ENCODE measurements at places on chromosomes 3 and 15.

- no peak for DNase-seq
These were observed 203.8 kb downstream of the TCF12 start for GRCh38 chr15:57122080-57122840.

DNA sequence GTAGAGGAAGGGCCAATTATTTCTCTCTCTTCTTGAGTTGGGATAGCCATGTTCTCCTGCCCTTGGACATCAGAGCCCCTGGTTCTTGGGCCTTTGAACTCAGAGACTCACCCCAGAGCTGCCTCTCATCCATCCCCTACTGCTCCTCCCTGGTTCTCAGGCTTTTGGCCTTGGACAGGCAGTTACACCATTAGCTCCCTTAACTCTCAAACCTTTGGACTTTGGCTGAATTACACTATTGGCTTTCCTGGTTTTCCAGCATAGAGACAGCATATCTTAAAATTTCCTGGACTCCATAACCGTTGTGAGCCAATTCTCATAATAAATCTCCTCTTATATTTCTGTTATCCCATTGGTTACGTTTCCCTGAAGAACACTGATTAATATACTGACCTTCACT, 63.7 kb upstream of the CHL1 start:
- no peak for DNase-seq

DNA sequence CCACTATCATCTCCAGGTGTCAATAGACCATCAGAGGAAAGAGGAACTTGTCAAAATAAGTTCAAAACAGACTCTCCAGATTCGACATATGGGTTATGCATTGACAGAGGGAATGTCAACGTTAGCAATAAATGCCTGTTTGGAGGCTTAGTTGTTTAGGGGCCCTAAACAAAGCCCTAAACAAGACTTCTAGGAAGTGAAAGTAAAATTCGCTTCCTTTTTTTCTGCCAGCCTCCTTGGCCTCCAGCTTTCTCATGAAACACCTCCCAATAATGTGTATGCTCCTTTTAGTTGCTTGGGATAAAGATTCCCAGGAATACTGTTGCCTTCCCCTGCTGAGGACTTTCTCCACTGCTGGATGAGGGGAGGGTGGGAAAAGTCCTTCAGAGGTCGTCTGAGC, 70.9 kb upstream of the ARNT2 start:
- DNase-seq = no peak

DNA sequence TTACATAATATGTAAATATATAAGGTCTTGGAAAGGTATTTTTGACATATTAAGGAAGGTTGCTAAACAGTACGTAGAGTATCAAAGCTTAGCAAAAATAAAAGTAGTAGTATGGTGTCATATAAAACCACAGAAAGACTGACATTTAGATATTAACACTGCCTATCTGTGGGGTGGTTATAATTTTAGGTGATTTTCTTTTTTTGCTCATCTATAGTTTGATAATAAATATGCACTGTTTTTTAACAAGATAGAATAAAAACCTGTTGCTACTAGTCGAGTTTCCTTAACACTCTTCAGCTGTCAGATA, 40.7 kb downstream of the ETV5 start:
- DNase-seq = no peak

- no peak for DNase-seq
These were observed 10.0 kb upstream of the FILIP1L start for GRCh38 chr3:100124201-100124761.

All from CD4-positive, alpha-beta T cell treated with Interferon alpha-2 for 1 hour (primary cell).